Smooth muscle cell of the pulmonary artery (primary cell): ENCODE measurements at places on chromosomes 13 and 19. TPM values are rescaled to one million over a fixed set of nuclear protein-coding genes. Genes with fewer than 3 reads are reported as not detected.

The SIGLEC8 gene
- total RNA-seq = not detected in 2 replicates

The TNNI3 gene
- not detected in 2 replicates for total RNA-seq

The ATP1A3 gene
- total RNA-seq = 0.13 TPM in 1 of 2 replicates, not detected in the other

The PSG2 gene
- 0.13 and 0.73 TPM in 2 replicates for total RNA-seq

The SH2D3A gene
- not detected in 2 replicates for total RNA-seq

The KLK15 gene
- total RNA-seq = not detected in 2 replicates
